ENCODE measurements at places on chromosomes 1 and 21.
A peak's percentile ranks its signal among the peaks of the same experiment; 100 is the strongest.

GRCh38 chr1:172405912-172406311 is 14.6 kb upstream of the C1orf105 start:
- no peak overlapping the region for H3K27ac ChIP-seq
- DNase-seq: no peak
- H3K27me3 ChIP-seq: no peaks in the 10 kb centered on the region
- no peaks in the 10 kb centered on the region for H3K36me3 ChIP-seq
- no peaks in the 10 kb centered on the region for H3K4me1 ChIP-seq

DNA sequence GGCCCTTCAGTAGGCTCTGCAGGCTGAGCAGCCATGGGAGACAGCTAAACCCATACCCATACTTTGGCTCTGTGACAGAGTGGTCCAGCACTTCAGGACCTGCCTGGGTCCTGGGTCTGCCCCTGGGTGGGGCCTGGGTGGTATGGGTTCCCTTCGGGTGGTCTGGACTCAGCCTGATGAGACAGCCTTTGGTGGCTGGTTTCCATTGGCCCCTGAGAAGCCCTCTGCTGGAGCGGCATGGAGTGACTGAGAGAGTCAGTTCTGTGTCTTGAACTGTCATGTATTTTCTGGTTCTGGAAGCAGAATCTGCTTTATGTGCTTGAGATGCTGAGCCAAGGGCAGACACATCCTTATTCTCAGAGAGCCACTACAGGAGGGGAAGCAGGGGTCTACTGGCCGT is 31.3 kb upstream of the KCNA2 start:
- peaks cover 7% of the 10 kb centered on the region for H3K27me3 ChIP-seq
- H3K4me3 ChIP-seq: no peak overlapping the region
- DNase-seq: no peak
- H3K27ac ChIP-seq: no peak overlapping the region
- peaks cover 5% of the 10 kb centered on the region for H3K4me1 ChIP-seq
- H3K36me3 ChIP-seq: no peaks in the 10 kb centered on the region

DNA sequence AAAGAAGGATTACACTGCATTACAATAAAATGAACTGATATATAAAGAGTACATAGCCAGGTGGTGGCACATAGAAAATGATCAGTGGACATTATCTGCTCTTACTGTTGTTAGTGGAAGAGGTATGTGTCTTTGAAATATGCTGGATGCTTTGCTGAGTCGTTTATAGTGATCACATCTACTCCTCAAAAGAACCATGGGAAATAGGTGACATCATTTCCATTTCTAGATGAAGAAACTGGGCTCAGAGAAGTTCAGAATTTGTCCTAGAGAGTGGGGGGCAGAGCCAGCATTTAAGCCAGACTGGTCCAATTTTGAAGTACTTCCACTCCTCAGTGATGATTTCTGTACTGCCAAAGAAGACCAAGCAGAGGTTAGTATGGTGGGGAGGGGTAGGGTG is 34.0 kb upstream of the BACH1 start:
- H3K4me1 ChIP-seq: peaks cover 2% of the 10 kb centered on the region
- no peak overlapping the region for H3K27ac ChIP-seq
- DNase-seq: peak; percentile 62
- no peaks in the 10 kb centered on the region for H3K27me3 ChIP-seq
- no peak overlapping the region for H3K4me3 ChIP-seq

- no peaks in the 10 kb centered on the region for H3K4me1 ChIP-seq
Measured at GRCh38 chr1:28935293-28935692, 20.9 kb downstream of the EPB41 start.

DNA sequence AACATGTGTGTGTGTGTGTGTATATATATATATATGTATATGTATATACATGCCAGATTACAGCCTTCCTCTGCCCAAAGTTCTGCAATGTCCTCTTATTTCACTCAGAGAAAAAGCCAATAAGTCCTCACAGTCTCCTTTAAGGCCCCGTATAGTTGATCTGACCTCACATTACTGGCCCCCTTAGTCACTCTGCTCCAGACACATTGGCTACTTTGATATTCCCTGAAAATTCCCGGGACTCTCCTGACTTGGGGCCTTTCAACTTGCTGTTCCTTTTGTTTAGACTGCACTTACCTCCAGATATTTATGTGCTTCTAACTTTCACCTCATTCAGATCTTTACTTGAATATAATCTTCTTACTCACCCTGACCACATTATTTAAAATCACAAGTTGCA is 4.2 kb upstream of the BSDC1 start:
- no peak overlapping the region for H3K4me3 ChIP-seq
- no peaks in the 10 kb centered on the region for H3K36me3 ChIP-seq
- no peaks in the 10 kb centered on the region for H3K27me3 ChIP-seq
- DNase-seq: peak; percentile 73

Data from IMR-90 (cell line).